NCI-H510A (cell line): ENCODE measurements at places on chromosomes 2 and 18.
A peak's percentile ranks its signal among the peaks of the same experiment; 100 is the strongest.

DNA sequence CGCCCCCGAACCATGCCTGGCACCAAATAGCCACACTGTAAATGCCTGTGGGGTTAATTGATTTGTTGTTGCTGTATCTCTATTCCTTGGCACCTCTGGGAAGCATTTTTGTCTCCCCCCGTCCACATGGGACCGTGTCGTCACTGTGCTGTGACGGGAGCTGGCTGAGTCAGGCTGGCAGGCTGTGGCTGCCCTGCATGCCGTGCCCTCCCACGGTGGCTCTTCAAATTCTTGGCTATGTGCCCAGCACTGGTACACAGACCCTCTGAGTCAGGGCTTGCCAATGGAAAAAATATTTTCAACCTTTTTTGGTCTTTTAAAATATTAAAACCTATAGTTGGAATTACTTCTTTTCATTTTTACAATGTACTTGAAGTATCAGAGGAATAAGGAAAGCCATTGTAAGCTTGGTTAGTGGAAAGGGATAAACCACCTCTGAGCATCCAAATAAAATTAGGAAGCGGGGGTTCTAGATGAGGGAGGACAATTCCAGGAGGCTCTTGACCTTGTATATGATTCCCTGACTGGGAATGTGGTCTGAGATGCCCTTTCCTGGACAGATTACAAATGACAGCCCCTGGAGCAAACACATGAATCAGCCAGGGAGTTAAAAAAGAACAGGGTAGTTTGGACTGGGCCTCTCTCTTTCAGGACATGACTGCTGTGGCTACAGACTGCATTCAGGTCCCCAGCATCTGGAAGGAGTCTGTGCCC is 59.4 kb downstream of the DGKD start:
- no peak for DNase-seq

DNA sequence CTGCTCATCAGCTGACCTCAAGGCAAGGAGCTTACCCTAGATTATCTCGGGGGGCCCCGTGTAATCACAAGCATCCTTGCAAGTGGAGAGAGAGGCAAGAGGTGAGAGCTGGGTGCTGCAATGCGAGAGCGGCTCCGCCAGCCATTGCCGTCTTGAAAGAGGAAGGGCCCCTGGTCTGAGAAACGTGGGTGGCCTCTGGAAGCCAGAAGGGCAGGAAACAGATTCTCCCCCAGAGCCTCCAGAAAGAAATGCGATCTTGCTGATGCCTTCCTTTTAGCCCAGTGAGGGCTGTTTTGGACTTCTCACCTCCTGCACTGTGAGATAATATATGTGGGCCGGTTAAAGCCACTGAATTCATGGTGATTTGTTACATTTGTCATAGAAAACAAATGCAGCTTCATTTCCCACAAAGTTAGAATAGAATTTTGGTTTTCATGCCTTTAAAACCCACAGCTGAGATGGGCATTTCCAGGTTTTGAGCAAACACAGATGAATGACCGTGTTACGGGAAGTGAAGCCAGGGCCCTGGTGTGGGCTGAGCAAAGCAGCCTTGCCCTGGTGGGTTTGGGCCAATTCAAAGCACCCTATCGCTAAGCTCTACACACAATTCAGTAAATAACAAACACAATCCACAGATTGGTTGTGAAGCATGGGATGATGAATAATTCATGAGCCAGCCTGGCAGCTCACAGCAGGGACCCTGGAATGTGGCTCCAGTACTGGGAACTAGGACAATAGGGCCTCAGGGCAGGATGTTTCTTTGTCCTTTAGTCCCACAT is 319.9 kb upstream of the HS6ST1 start:
- DNase-seq: peak; percentile 12

DNA sequence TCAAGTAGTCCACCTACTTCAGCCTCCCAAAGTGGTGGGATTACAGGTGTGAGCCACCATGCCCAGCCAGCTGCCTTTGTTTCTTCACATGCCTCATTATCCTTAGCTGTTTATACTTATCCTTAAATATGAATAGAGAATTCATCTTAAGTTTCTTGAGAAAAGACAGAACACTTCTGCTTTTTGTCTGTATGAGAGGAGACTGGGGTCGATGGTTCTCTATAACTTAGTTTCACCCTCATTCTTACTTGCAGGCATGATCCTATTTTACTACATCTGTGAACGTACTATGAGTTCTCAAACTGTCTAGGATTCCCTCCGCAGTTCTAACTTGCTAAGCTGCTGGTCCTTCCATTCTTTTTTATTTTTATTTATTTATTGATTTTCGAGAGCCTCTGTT is 20.4 kb downstream of the PPM1B start:
- DNase-seq: no peak

GRCh38 chr2:31246184-31246852 is 12.4 kb downstream of the EHD3 start:
- no peak for DNase-seq

- no peak for DNase-seq
These were observed 40.6 kb upstream of the RBMS1 start for GRCh38 chr2:160534249-160534648.

GRCh38 chr2:179180242-179180641 is 84.4 kb downstream of the SESTD1 start:
- DNase-seq: no peak

GRCh38 chr2:10078704-10079265 is 1.4 kb downstream of the CYS1 start:
- no peak for DNase-seq

DNA sequence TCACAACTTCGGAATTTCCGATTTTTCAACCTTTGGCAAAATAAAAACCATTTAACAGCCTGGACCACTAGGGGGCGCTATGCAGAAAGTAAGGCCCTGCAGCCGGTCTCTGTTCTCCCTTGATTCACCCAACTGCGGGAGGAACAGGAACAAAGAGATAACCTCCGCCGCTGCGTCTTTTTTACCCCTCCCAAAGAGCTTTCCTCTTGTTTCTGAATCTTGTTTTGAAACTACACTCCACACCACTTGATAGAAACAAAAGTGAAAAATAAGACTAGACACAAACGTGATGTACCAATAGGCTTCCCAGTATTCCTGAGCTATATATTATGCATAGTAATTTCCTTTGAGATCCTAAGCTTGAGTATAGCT is 231.2 kb downstream of the MYO3B start:
- DNase-seq: peak; percentile 74

GRCh38 chr2:241768850-241769249 is 7.8 kb upstream of the GAL3ST2 start:
- DNase-seq: no peak

DNA sequence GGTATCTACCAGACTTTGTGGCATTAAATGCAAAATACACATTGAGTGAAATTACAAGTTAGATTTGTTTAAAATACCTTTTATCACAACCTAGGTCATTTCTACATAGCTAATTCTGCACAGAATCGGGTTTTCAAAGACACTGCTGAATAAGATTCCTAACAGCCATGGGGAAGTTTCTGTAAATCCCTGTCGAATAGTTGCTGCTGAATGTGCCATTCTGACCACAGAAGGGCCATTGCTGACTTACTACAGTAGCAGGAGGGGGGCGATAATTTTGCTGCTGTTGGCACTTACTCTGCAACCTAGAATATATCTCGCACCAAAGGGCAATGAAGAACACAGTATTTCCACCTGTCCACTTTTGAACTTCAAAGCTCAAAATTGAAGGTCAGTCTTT is 232.8 kb downstream of the TCF4 start:
- DNase-seq: no peak
